AG10803 (cell line): ENCODE measurements at places on chromosomes 1 and 21.

DNA sequence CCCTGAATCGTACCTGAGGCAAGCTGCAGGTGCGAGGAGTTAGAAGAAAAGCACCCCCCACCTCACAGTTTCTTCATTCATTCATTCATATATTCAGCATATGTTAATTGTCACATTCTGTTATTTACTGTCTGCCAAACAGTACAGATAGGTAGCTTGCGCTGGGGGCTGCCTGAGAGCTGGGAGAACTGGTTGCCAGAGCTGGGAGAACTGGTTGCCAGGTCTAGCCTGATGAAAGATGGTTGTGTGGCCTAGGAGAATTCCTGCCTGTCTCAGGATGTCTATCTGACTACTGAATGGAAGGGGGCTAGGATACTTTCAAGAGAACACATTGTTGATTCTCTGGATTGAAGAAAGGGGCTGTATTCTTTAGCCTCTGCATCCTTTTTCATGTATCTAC lies 225.9 kb upstream of the POU3F1 start:
- DNase-seq: no peak

DNA sequence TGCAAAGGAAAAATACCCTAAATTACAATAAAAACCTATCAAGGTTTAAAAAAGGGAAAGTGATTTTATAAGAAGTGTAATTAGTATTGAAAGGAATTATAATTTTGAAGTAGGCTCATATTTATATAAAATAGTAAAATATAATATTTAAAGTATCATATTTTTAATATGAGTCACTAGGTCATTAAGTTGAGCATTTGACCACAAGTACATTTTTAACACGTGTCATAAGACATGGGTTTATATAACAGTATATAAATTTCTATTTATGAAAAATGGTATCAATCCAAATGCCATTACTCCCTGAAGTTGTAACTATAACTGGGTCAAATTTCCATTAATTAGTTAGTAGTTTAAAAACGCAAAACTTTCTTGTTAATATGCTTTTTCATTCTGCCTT lies 365.9 kb downstream of the COL11A1 start:
- DNase-seq: no peak

DNA sequence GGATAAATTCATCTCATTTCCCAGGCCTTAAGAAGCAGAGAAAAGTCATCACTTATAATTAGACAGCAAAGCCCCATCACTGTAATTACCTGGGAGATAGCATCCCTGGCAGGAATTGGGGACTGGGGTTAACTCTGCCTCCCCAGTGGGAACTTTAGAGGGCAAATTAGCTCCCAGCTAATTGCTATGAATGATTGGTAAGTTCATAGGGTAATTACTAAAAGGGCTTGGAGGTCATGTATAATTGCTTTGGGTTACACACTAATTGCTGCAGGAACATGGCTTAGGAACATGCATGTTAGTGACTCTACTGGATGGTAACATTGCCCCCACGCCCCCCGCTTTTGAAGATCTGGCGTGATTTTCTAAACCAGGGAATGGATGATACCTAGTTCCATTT lies 64.8 kb downstream of the UBE2T start:
- DNase-seq: no peak

GRCh38 chr1:154408174-154408777 lies 3.1 kb downstream of the IL6R start:
- no peak for DNase-seq

DNA sequence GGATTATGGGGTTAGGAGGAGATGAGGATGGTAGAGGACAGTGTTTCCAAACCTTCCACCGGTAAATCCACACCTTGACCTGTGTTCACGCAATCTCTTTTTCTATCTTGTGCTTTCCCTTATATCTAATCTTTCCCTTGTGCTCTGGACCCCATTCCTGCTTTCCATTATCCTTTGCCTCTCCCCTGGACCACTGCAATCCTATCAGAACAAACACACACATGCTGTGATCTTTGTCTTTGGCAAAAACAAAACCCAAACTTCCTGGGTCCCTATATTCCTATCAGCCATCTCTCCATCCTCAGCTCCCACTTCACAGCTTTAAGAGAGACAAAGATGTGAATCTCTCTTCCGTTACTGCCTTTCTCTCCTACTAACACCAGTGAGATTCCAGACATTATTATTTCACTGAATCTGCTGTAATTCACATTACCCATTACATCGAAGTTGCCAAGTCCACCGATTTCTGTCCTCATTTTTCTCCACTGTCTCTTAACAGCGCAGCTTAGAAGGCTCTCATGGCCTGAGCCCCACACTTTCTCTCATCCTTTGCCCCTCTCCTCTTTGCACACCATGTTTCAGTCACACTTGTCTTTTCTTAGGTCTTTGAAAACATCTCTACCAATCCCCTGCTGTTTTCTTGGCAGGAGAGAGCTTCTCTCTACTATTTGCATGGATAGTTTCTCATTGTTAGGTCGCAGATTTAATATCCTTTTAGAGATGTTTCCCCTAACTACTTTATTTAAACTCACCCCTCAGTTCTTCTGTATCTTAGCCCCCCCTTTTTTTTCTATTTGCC lies 230.0 kb upstream of the B3GALT2 start:
- no peak for DNase-seq

- DNase-seq: peak; percentile 67
Measured at GRCh38 chr1:181089676-181090544, 1.4 kb downstream of the IER5 start.

GRCh38 chr1:210299501-210299900 lies 29.2 kb upstream of the HHAT start:
- no peak for DNase-seq
